Activated naive CD8-positive, alpha-beta T cell treated with anti-CD3 and anti-CD28 coated beads for 36 hours (primary cell): ENCODE measurements at places on chromosomes 6 and 20. TPM values are rescaled to one million over a fixed set of nuclear protein-coding genes. Genes with fewer than 3 reads are reported as not detected.

DNA sequence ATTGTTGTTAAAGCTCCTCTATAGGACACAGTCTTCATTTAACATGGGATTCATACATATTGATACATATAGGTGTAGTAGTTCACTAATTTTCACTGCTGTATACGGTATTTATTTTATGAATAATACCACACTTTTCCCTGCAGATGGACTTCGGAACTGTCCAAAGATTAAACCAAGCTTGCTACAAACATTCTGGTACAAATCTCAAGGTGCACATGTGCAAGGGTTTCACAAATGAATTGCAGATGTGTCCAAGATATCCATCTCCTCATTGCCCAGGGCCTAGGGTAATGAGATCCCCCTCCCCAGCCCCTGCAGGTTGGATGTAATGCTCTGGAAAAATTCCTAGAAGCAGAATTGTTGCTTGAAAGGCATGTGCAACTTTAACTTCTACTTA lies 31.4 kb downstream of the DTNBP1 start:
- H3K36me3 ChIP-seq, result peaks cover 40% of the 10 kb centered on the region
- H3K27me3 ChIP-seq, result no peaks in the 10 kb centered on the region
- no peak overlapping the region for H3K4me3 ChIP-seq
- peaks cover 33% of the 10 kb centered on the region for H3K4me1 ChIP-seq
- H3K27ac ChIP-seq, result no peak overlapping the region
- DNase-seq, result no peak

- no peak overlapping the region for H3K27ac ChIP-seq
- H3K4me1 ChIP-seq, result no peaks in the 10 kb centered on the region
- DNase-seq, result no peak
- H3K27me3 ChIP-seq, result peaks cover 11% of the 10 kb centered on the region
These were observed 240.8 kb downstream of the SMOC2 start for GRCh38 chr6:168681748-168682147.

The ALDH8A1 gene
- 0.46 TPM for total RNA-seq

DNA sequence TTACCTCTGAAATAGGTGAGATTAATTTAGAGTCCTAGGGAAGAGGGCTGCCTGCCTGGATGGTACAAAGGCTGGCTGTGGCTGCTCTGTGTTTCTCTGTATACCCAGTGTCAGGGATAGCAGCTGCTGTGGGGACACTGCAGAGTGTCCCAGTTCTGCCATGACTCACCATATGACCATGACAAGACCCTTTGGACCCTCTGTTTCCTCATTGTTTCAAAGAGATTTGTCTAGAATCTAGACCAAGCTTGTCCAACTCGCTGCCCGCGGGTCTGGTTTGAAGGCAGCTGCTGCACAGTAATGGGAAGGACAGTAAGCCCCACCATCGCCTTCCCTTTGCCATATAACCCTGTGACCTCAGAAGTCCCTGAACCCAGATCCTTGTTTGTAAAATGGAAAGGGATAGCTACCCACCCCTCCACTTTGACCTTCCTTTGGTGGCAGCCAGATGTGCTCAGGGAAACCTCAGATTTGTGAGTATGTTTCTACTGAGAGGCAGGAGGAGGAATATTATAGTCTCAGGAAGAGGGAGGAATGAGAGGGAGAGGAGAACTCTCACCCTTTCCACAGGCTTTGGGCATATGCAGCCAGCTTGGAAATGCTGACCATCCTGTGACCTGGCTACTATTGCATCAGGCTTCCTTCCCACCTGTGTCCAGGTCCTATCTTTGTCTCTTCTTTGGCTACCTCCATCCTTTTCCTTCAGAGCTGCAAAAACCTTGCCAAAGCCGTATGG lies 14.0 kb downstream of the PLCG1 start:
- peak overlapping the region; percentile 82 for H3K27ac ChIP-seq
- H3K4me3 ChIP-seq, result no peak overlapping the region
- H3K36me3 ChIP-seq, result peaks cover 64% of the 10 kb centered on the region
- DNase-seq, result no peak
- peaks cover 90% of the 10 kb centered on the region for H3K4me1 ChIP-seq

DNA sequence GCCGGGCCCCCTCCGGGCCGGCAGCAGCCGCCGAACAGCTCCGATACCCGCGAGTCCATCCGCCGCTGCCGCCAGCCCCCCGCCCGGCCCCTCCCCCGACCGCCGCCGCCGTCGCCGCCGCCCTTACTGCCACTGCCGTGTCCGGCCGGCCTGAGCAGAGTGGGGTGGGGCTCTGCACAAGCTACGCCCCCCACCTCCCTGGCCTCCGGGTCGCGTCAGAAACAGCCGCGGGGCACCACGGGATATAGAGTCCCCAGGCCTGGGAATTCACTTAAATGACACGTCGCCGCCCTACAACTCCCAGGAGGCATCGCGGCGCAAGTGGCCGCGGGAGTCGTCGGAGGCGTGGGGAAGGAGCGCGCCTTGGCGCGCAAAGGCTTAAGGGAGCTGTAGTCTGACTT lies at the start of gene GTPBP2:
Gene GTPBP2 (minus strand): TSS at position 161 of the 401 bp plus-strand sequence. CDS start 102 bp downstream, at position 59.
- peak; percentile 97 for DNase-seq
- H3K27me3 ChIP-seq, result no peaks in the 10 kb centered on the region
- peak within 1 kb of the TSS; percentile 100 for H3K4me3 ChIP-seq
- H3K4me1 ChIP-seq, result peaks cover 34% of the 10 kb centered on the region
- H3K36me3 ChIP-seq, result peaks cover 14% of the 10 kb centered on the region
- peak within 1 kb of the TSS; percentile 98 for H3K27ac ChIP-seq

The SOX4 gene
- total RNA-seq, result 0.54 TPM

The HLA-DRB5 gene
- total RNA-seq, result 0.52 TPM

The COL20A1 gene
- not detected for total RNA-seq

GRCh38 chr6:107539409-107539808 lies 49.5 kb downstream of the SOBP start:
- H3K27me3 ChIP-seq, result peaks cover 7% of the 10 kb centered on the region
- no peaks in the 10 kb centered on the region for H3K36me3 ChIP-seq
- DNase-seq, result no peak
- H3K4me1 ChIP-seq, result no peaks in the 10 kb centered on the region
- H3K4me3 ChIP-seq, result no peak overlapping the region

- DNase-seq, result peak; percentile 46
- H3K27ac ChIP-seq, result peak overlapping the region; percentile 92
- H3K36me3 ChIP-seq, result peaks cover 25% of the 10 kb centered on the region
- H3K27me3 ChIP-seq, result no peaks in the 10 kb centered on the region
- peaks cover 20% of the 10 kb centered on the region for H3K4me1 ChIP-seq
- peak overlapping the region; percentile 50 for H3K4me3 ChIP-seq
These were observed 24.1 kb downstream of the HLA-B start for GRCh38 chr6:31332637-31333602.

- peaks cover 9% of the 10 kb centered on the region for H3K27me3 ChIP-seq
- H3K4me3 ChIP-seq, result no peak overlapping the region
- peaks cover 33% of the 10 kb centered on the region for H3K4me1 ChIP-seq
These were observed 255.0 kb downstream of the HACE1 start for GRCh38 chr6:104604685-104605084.

GRCh38 chr6:33672808-33673207 lies 38.7 kb downstream of the UQCC2 start:
- no peaks in the 10 kb centered on the region for H3K27me3 ChIP-seq
- no peak overlapping the region for H3K27ac ChIP-seq
- peaks cover 22% of the 10 kb centered on the region for H3K36me3 ChIP-seq
- DNase-seq, result no peak
- H3K4me3 ChIP-seq, result no peak overlapping the region

DNA sequence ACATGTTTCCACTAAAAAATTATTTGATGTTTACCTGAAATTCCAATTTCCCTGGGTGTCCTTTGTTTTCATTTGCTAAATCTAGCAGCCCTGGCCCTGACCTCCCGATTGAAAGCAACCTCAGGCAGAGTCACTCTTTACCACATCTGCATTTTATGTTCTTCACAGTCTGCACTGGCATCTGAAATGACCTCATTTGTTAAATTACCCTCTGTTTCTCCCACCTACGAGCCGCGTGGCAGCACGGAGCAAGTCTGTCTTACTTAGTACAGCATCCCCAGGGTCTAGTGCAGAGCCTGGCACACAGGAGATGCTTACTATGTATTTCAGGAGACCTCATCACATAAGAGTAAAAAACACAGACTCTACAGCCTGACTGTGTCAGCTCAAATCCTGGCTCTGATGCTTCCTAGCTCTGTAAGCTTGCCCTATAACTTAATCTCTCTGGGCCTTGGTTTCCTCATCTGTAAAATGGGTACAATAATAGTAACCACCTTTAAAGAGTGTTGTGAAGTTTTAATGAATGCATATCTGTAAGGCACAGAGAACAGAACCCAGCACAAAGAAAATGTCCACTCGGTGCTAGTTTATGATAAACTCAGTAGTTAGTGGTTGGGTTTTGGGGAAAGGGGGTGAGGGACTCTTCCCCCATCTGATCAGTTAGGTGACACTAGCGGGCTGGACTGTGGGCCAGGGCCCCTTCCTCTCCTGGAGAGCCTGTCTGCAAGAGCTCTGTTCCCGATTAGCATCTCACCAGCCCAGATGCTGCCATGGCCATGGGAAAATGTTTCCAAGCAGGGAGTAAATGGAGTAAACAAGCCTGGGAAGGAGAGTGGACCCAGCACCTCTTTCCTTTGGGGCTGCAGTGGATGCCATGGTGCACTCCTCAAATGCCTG lies 88.2 kb downstream of the PREX1 start:
- H3K4me3 ChIP-seq, result no peak overlapping the region
- peak; percentile 42 for DNase-seq
- H3K36me3 ChIP-seq, result peaks cover 60% of the 10 kb centered on the region
- peak overlapping the region; percentile 91 for H3K27ac ChIP-seq
- H3K4me1 ChIP-seq, result peaks cover 64% of the 10 kb centered on the region
- H3K27me3 ChIP-seq, result no peaks in the 10 kb centered on the region

GRCh38 chr20:1805816-1806215 lies 89.4 kb upstream of the SIRPA start:
- no peak for DNase-seq
- H3K27ac ChIP-seq, result no peak overlapping the region
- no peaks in the 10 kb centered on the region for H3K36me3 ChIP-seq
- H3K4me1 ChIP-seq, result peaks cover 6% of the 10 kb centered on the region
- no peak overlapping the region for H3K4me3 ChIP-seq

The HMGCLL1 gene
- not detected for total RNA-seq

The GTPBP2 gene
- 49.2 TPM for total RNA-seq

The DAAM2 gene
- total RNA-seq, result not detected

DNA sequence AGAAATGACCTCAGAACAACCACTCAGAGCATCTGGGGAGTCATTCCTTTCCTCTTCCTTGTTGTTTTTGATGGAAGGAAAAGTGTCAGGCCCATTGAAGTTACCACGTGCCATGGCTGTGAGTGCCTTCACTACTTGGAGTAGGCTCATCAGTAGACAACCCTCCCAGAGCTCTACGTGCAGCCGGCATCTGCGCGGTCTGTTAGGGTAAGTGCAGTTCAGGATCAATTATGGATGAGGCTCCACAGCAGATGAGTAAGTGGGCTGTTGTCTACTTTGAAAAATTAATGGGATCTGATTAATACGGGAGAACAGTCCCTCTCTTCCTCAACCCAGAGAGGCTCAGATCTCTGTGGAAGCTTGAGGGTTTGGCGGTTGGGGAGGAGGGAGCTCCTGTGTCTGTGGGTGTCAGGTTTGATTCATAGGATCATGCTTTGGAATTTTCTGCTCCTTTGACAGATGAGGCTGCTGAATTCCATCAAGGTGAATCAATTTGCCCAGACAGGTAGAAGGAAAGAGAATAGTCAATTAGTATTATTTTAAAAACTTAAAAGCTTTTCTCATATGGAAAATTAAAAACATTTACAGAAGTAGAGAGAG lies 93.8 kb upstream of the TOX2 start:
- no peak overlapping the region for H3K4me3 ChIP-seq
- no peak overlapping the region for H3K27ac ChIP-seq
- DNase-seq, result no peak
- peaks cover 10% of the 10 kb centered on the region for H3K27me3 ChIP-seq
- peaks cover 12% of the 10 kb centered on the region for H3K4me1 ChIP-seq
- H3K36me3 ChIP-seq, result no peaks in the 10 kb centered on the region

DNA sequence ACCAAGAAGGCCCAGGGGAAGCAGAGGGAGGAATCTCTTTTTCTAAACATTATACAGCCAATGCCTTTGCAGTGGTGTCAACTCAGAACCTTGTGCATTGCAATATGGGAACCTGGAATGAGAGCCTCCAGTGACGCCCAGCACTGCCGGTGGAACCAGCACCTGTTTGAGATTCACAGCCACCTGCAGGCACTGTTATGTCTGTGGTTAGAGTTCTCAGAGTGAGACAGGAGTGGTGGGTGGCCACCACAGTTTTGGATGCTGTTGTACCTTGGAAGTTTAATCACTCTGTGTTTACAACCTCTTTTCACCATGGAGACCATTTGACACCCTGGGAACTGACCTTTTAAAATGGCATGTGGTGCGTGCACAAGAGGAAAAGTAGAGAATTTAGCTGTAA lies 185.3 kb upstream of the KCNG1 start:
- peaks cover 39% of the 10 kb centered on the region for H3K27me3 ChIP-seq
- no peak overlapping the region for H3K27ac ChIP-seq
- no peak for DNase-seq
- no peaks in the 10 kb centered on the region for H3K4me1 ChIP-seq

- no peaks in the 10 kb centered on the region for H3K36me3 ChIP-seq
- H3K4me1 ChIP-seq, result peaks cover 41% of the 10 kb centered on the region
- H3K27ac ChIP-seq, result peak overlapping the region; percentile 84
These were observed 158.4 kb downstream of the OR2B2 start for GRCh38 chr6:27753668-27754407.

DNA sequence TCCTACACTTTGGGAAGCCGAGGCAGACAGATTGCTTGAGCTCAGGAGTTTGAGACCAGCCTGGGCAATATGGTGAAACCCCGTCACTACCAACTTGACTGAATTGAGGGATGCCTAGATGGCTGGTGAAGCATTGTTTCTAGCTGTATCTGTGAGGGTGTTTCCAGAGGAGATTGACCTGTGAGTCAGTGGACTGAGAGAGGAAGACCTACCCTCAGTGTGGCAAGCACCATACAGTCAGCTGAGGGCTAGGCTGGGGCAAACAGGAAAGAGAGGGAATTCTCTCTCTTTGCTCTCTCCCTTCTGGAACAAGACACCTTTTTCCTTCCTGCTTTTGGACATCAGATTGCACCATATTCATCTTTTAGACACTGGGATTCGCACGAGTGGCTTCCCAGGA lies 3.7 kb upstream of the ZUP1 start:
- DNase-seq, result no peak
- H3K36me3 ChIP-seq, result peaks cover 2% of the 10 kb centered on the region
- no peak overlapping the region for H3K27ac ChIP-seq
- H3K4me1 ChIP-seq, result peaks cover 3% of the 10 kb centered on the region
- no peaks in the 10 kb centered on the region for H3K27me3 ChIP-seq

- no peak overlapping the region for H3K27ac ChIP-seq
- DNase-seq, result no peak
- H3K4me3 ChIP-seq, result no peak overlapping the region
- H3K27me3 ChIP-seq, result no peaks in the 10 kb centered on the region
These were observed 70.1 kb downstream of the SLX4IP start for GRCh38 chr20:10504994-10505730.

- no peak overlapping the region for H3K4me3 ChIP-seq
- peaks cover 51% of the 10 kb centered on the region for H3K27me3 ChIP-seq
- no peak for DNase-seq
- peaks cover 15% of the 10 kb centered on the region for H3K4me1 ChIP-seq
These were observed 29.7 kb downstream of the SAYSD1 start for GRCh38 chr6:39085129-39085797.

The ZSCAN9 gene
- 5.2 TPM for total RNA-seq

The RIPOR3 gene
- not detected for total RNA-seq

The MDFI gene
- total RNA-seq, result not detected

- no peaks in the 10 kb centered on the region for H3K27me3 ChIP-seq
- DNase-seq, result no peak
- peaks cover 17% of the 10 kb centered on the region for H3K4me1 ChIP-seq
- H3K27ac ChIP-seq, result no peak overlapping the region
These were observed 13.0 kb downstream of the UNC5CL start for GRCh38 chr6:41025966-41026530.
